ENCODE measurements at places on chromosomes 11 and 22. TPM values are rescaled to one million over a fixed set of nuclear protein-coding genes. Genes with fewer than 3 reads are reported as not detected.

Gene OR5B21
- total RNA-seq: not detected

Gene TECTA
- 0.20 TPM for total RNA-seq

- DNase-seq: peak; percentile 31
Observed at GRCh38 chr22:41762980-41763779, 37.3 kb upstream of the CCDC134 start.

GRCh38 chr22:28799606-28800307, 612 bp downstream of the XBP1 start:
- DNase-seq: peak; percentile 70

GRCh38 chr11:40417627-40418026, 1041.8 kb downstream of the LRRC4C start:
- DNase-seq: no peak

GRCh38 chr11:131756479-131757110, 386.2 kb downstream of the NTM start:
- no peak for DNase-seq

Gene ARHGAP8
- total RNA-seq: 38.4 TPM

- no peak for DNase-seq
Observed at GRCh38 chr11:2810411-2811205, 75.0 kb downstream of the CDKN1C start.

- no peak for DNase-seq
Observed at GRCh38 chr11:134038897-134039470, 29.9 kb upstream of the JAM3 start.

- DNase-seq: no peak
Observed at GRCh38 chr11:102709201-102709945, 3.8 kb upstream of the MMP27 start.

GRCh38 chr11:88303037-88303436, 34.5 kb downstream of the CTSC start:
- DNase-seq: no peak

Gene APOA1
- total RNA-seq: 0.53 TPM

Gene SLN
- not detected for total RNA-seq

- DNase-seq: no peak
Observed at GRCh38 chr11:29361369-29361768, 655.5 kb downstream of the KCNA4 start.

DNA sequence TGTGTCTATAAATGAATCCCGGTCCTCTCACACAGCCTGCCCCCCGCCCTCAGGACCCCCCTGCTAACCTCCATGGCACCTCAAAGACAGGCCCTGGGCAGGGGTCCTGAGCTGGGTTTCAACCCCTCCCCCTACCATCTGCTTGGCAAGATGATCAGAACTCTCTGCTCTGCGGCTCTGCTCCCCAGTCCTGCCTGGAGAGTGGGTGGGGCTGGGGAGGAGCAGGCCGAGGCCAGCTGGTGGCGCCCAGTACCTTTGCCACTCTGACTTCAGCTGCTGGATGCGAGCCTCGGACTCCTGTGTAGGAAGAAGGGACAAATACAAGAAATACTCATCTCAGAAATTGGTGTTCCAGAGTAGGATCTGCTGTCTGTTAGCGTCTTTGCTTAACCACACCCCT, 15.0 kb downstream of the SUN2 start:
- DNase-seq: no peak

Gene CRYBB2
- total RNA-seq: not detected

DNA sequence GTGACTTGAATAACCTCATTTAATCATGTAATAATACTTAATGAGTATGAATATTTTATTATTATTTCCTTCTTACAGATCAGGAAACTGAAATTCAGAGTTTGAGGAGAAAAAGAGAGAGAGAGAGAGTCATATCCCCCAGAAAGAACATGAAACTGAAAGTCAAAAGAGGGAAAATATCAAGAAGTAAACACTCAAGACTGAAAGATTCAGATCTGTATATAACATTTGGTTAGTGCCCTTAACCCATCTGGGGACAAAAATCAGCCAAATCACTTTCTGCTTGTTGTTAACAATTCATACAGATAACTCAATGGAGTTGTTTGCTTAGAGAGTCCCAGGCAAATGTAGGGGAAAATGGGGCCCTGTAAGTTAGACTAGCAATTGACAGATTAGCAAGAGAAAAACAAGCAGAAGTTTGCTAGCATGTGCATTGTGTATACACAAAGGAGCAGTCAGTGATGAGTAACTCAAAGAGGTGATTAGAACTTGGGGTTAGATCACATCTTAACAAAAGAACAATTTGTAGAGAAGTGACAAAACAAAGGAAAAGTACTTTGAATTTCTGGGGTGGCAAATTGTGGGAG, 25.9 kb upstream of the MMP13 start:
- DNase-seq: no peak

- DNase-seq: no peak
Observed at GRCh38 chr22:37412495-37413250, 14.6 kb downstream of the ELFN2 start.

DNA sequence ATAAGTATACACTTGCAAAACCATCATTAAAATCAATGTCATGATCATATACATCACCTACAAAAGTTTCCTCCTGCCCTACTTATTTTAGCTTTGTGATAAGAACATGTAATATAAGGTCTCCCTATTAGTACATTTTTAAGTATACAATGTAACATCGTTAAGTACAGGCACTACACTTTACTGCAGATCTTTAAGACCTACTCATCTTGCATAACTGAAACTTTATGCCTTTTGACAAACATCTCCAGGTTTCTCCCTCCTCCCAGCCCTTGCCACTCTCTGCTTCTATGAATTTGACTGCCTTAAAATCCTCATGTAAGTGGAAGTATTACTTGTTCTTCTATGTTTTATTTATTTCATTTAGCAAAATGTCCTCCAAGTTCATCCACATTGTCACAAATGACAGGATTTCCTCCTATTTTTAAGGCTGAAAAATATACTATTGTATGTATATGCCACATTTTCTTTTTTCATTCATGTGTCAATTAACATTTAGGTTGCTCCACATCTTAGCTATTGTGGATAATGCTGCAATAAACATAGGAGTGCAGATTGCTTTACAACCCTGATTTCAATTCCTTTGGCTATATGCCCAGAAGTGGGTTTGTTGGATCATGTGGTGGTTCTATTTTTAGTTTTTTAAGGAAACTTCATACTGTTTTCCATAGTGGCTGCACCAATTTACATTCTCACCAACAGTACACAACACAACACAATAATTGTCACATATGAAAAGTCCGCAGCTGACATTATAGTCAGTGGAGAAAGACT, 471.1 kb upstream of the ANO3 start:
- DNase-seq: peak; percentile 38

Gene GGT1
- total RNA-seq: 50.4 TPM

GRCh38 chr11:111448831-111449557, 63.2 kb downstream of the BTG4 start:
- no peak for DNase-seq

Gene KCNJ5
- total RNA-seq: 0.15 TPM

Gene KRTAP5-2
- total RNA-seq: not detected

Gene POLR2F
- 110 TPM for total RNA-seq

Gene CRYBA4
- not detected for total RNA-seq

DNA sequence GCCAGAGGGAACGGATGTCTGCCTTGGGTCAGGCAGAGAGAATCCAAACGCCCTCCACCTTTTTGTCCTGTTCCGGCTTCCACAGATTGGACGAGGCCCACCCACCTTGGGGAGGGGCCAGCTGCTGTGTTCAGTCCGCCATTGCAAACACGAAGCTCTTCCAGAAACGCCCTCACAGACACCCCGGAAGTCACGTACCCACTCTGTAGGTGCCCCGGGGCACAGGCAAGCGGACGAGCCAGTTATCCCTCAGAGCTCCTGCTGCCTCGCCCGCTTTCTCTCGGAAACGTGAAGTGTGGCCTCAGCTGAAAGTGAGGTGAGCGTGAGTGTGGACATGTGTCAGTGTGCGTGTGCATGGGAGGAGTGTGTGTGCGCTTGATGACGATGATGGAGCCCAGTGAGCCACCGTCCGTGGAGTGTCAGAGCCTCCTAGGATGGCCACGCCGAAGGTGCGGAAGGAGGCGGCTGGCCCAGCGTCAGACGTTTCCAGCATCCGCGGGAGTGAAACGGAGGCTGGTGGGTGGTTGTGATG, 869.2 kb downstream of the TBC1D22A start:
- no peak for DNase-seq

GRCh38 chr11:84981301-84981700, 645.8 kb downstream of the DLG2 start:
- no peak for DNase-seq

Gene ELF5
- total RNA-seq: not detected

Gene FGF4
- total RNA-seq: not detected

DNA sequence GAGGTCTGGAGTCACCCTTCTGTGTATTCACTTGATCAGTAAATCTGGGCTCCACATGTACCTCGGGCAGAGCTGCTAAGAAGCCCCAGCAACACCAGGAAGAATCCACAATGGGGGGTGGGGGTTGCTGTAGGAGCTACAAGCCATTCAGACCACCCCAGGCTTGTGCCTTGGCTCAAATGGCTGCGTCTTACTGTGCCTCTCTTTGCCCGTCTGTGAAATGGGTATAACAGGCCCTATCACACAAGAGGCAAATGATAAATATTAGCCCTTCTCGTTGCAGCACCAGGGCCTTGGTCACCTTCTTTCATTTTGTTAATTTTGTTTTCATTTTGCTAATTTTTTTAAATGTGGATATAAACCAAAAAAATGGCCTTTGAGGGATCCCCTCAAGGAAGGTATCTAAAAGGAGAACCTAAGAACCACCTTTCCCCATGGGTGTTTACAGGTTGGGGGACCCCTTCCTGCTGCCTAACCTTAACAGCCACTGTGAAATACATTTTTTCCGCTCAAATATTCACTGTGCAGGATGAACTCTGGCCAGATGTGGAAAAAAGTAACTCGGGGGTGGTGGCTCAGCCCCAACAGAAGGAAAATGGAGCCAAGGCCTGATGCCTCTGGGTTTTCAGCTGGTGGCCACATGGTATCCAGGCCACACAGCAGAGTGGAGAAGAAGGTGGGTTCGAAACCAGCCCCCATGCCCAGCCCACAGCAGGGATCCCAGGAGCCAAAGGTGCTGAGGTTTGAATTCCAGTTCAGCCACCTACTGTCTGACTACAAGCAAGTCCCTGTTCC, 284.0 kb downstream of the MN1 start:
- no peak for DNase-seq

DNA sequence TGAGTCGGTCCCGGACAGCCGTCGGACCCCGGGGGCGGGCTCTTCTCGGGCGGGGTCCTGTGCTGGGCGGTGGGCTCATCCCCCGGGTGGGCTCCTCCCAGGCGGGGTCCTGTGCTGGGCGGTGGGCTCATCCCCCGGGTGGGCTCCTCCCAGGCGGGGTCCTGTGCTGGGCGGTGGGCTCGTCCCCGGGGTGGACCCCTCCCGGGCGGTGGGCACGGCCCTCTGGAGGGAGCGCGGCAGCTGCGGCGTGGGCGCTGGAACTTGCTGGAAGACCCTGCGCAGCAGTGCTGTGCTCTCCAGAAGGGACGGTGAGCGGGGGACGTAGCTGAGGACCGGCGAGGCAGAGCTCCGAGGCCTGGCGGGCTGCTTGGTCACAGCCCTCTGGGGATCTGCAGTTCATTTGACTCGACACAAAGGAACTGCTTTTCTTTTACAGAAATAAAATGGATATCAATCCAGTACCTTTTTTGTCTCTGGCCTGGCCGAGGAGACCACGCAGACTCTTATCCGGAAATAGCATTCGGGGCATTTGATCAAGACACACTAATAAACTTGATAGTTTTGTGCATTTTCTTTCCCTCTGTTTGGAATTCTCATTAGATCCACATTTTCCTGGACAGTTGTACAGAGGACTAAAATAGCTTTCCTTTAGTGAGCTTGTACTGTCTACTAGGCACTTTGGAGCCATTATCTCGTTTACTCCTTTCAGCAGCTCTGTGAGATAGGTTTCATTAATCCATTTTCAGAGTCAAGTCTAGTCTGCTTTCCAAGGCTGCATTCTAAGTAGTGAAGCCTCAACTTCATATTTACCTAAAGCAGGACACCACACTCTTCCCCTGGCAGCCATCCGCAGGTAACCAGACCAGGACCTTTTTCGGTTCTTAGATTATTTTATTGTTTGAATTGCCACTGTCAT, 812 bp downstream of the JAM3 start:
- no peak for DNase-seq

DNA sequence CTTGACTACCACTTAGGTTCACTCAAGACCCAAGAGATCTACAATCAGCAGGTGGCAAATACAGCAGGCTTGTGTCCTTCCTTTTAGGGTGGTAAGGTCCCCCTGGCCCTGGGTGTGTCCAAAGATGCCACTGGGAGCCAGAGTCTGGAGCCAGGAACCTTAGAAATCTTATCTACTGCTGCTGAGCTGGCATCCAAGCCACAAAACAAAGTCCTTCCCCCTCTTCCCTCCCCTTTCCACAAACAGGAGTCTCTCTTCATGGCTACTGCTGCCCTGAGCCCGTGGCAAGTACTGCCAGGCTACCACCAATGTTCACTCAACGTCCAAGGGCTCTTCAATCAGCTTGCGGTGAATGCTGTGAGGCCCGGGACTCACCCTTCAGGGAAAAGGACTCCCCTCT, 21.4 kb upstream of the AQP11 start:
- DNase-seq: no peak

Gene PRAME
- not detected for total RNA-seq

Gene FGF19
- 0.22 TPM for total RNA-seq

GRCh38 chr22:24973872-24974271, 21.4 kb downstream of the KIAA1671 start:
- peak; percentile 93 for DNase-seq

DNA sequence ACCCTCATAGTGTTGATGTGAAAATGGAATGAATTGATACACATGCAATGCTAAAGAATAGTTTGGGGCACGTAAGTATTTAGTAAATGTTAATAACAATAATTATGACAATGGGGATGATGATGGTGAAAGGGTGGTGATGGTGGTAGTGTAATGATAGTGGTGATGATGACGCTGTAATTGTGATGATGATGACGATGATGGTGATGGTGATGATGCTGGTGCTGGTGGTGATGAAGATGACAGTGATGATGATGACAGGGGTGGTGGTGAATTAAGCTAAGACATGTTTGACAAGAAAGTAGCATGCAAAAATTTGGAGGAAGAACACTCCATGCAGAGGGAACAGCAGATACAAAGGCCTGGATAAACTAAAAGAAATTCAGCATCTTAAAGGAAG, 364.4 kb upstream of the API5 start:
- no peak for DNase-seq

- DNase-seq: no peak
Observed at GRCh38 chr11:7418906-7419305, 66.4 kb upstream of the OLFML1 start.

Gene ANO5
- total RNA-seq: 8.2 TPM

Gene BIRC3
- 14.8 TPM for total RNA-seq

Gene ARHGAP42
- total RNA-seq: 13.4 TPM

GRCh38 chr22:37174964-37175363, 13.1 kb downstream of the C1QTNF6 start:
- no peak for DNase-seq

DNA sequence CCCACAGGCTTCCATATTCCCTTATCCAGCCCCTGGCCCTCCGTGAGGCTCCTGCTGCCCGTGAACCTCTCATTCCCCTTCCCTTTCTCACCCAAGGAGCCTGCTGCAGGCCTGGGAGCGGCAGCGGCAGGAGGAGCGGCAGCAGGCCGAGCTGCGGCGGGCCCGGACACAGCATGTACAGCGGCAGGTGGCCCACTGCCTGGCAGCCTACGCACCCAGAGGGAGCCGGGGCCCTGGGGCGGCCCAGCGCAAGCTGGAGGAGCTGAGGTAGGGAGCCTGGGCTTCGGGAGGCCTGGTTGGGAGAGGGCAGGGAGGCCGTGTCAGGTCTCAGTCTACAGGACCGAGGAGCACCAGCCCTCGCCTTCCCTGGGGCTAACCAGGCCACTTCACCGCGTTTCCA, 8.1 kb upstream of the SART1 start:
- DNase-seq: no peak

GRCh38 chr11:109349276-109350080, 72.5 kb upstream of the C11orf87 start:
- DNase-seq: no peak

Gene RAC2
- 27.6 TPM for total RNA-seq

Data from colonic mucosa (tissue), 4 donors.